ENCODE measurements at places on chromosomes 5 and 9.

GRCh38 chr5:170597109-170597751, 93.4 kb downstream of the KCNIP1 start:
- peak; percentile 65 for DNase-seq

DNA sequence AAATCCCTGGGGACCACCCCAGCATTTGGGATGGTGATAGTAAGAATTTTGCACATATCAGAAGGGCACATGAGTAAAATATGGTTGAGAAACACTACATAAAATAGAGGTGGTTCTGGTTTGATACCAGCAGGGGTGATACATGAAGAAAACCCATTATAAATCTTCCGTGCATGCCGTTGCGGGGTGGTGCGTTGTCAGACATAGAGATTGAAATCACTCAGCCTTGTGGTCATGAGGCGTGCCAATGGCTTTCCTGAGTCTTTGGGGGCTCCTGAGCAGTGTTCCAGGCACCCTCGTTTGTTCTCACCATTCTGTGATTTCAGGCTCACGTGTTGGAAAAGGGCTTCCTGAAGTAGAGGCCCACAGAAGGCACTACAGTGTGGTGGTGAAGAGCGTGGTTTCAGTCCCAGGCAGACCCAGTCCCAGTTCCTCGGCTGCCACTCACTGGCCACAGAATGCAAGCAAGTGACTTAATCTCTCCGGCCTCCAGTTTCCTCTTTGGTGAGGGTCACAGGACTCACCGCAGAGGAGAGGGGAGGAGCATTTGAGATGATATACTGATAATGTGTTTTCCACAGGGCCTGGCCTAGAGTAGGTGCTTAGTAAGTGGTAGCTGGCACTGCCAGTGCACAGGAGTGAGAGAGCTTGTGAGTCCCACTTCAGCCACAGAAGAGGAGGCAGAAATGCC, 20.5 kb upstream of the GLRX start:
- DNase-seq = no peak

DNA sequence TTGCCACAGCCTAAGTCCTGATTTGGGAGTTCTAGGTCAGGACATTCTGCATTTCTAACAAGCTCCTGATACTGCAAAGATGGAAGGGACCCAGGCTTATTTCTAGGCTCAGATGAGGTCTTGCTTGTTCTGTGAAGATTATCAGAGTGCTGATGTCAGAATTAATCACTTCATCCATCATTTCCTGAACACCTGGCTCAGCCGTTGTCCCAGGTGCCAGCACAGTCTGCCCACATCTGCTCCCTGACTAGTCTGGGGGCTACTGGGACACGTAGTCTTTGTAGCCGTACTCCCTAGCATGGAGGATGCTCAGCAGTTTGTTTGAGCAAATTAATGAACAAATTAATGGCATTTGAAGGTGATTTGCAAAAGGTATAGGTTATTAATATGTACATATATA, 17.9 kb upstream of the SPINK4 start:
- no peak for DNase-seq

- no peak for DNase-seq
Observed at GRCh38 chr9:79637177-79637925, 65.6 kb downstream of the TLE4 start.

GRCh38 chr9:124502711-124503702, 4.2 kb downstream of the NR5A1 start:
- DNase-seq = peak; percentile 74

DNA sequence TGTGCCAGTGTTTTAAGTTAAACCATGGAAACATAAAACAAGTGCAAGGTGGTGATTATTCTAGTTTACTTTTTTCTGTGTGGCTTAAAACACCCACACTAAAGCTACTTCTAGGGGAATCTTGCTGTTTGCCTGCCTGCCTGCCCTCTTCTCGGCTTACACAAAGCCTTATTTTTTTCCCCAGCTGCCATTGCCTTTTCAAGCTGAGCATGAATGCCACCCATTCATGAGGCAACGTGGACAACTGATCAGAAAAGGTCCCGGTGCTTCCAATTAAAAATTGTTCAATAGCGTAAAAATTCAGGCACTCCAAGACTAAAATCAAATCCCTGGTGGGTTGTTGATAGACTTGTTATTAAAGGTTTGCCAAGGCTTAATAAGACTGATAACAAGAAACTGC, 401.4 kb downstream of the TMEM161B start:
- no peak for DNase-seq

DNA sequence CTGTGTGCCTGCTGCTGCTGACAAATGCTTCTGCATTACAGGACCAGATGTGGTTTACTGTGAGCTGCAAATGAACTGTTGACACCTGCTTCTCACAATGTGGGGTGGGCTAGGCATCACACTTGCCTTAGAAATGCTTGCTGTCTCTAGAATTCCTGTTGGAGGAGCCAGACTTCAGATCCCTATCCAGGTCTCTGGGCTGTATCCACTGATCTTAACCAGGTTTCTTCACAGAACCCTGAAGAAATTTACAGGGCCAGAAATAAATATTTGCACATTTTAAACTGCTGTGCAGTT, 255.4 kb downstream of the FAM114A2 start:
- DNase-seq = no peak

- no peak for DNase-seq
Observed at GRCh38 chr9:109859447-109859846, 79.4 kb downstream of the PALM2AKAP2 start.

GRCh38 chr5:134245101-134245604, 19.3 kb upstream of the PPP2CA start:
- DNase-seq = peak; percentile 38

- DNase-seq = no peak
Observed at GRCh38 chr9:128470560-128470959, 14.8 kb downstream of the ODF2 start.
